Hypothalamus (tissue), 51 donors: ENCODE measurements at places on chromosomes 6 and 20.

DNA sequence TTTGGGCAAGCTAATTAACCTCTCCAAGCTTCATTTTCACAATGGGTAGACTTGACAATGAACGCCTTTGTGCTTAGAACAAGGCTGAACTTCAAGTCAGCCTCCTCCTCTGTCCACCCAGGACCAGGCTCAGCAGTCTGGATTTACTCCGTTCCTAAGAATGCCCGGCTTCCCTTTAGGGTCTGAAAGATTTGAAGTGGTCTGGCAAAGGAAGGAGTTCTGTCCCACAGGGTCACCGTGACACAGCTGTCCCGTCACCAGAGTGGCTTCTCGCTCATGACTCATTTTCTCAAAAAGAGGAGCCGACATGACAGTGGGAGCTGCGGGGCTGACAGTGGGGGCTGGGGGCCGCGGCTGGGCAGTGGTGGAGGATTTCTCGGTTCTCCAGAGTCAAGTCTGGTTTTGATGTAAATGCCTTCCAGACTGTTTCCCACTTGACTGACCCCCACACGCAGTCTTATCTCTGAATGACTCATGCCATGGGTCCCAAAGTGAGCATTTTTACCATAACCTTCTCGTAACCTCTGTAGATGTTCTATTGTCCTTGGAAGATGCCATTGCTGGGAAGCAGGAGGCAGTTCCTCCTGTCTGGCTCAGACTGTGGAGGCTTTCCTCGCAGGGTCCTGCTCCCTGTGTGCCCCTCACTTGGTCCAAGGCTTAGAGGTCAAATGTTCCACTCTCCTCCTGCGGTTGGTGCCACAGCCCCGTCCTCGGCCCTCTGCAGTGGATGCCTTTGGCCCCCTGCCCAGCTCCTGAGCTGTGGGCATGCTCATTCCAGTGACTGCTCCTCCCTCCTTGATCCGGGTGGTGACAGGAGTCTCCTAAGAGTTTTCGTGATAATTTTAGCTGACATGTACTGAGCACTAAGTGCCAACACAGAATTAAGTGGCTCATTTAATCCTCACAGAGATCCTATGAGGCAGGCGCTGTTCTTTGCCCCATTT, 253.1 kb downstream of the FNDC1 start:
- DNase-seq, result no peak

GRCh38 chr20:60057866-60058807, 99.9 kb downstream of the CDH26 start:
- DNase-seq, result peak; percentile 23

DNA sequence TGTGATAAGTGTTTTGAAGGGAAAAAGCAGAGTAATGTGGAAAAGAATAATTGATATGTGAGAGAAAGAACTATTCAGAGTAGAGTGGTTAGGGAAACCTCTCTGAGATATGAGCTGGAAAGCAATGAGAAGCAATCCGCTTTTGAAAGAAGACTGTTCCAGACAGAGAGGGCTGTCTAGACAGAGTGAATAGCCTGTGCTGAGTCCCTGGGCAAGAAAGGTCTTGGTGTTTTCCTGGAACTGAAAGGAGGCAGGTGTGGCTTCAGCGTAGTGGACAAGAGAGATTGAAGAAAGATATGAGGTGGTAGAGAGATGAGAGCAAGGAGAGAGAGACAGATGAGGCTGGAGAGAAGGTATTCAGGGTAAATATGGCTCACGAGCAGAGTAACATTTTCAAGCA, 190.8 kb downstream of the UBE3D start:
- no peak for DNase-seq

- no peak for DNase-seq
Measured at GRCh38 chr6:89888871-89889270, 5.4 kb upstream of the GJA10 start.

DNA sequence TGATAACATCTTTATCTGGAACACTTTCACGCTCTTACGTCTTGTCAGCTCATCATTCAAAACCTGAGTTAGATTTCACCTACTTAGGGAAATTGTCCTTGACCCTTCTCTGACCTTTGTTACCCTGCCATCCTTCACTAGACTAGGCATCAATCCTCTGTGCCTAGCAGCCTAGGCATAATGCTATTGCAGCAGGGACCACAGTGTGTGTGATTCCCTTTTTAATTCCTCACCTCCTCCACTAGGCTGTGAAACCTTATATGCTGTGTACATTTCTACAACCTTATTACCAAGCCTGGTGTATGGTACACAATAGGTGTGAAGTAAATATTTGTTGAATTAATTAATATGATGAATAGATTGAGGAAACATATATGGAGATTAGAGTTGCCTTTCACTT, 66.7 kb upstream of the DEFB112 start:
- no peak for DNase-seq

DNA sequence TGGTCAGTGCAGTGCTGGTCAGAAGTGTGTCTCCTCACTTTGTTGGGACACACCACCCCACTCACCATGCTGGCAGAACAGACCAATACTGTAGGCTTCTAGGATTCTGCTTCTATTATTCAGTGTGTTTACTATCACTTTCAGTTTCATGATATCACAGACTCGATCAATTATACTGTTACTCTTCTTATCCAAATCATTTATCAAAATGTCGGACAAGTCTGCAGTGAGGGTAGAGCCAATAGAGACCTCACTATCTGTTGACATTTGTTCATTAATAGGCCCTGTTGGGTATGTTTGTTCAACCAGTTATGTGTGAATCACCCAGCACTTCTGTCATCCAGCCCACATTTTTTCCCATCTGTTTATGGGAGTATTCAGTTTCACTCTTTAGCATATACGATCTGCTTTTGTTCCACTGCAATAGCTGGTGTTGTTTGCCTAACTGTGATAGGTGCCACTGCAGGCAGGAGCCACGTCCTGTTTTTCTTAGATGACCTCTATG, 140.1 kb downstream of the NRN1 start:
- no peak for DNase-seq

DNA sequence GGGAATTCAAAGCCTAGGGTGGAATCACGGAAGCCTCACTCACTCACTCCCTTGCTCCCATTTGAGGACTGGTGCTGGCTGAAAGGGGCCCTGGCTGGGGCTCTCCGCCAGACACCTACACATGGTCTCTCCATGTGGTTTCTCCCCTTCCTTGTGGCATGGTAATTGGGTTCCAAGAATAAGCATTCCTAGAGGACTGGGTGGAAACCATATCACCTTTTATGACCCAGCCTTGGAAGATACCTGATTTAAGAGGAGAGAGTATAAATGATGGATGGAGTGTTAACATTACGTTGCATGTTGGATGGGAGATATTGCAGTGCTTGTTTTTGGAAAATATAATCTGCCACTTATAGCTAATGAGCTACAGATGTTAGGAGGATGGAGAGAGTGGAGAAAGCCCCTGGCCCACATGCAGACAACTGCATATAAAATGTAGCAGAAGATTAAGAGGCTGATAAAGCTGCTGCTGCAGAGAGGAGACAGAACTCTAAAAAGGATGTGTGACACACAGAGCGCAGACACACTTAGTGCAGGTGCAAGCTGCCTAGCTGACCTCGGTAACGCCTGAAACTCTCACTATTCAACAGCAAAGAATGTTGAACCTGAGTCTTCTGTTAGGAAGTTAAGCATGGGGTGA, 23.3 kb upstream of the CDKN1A start:
- DNase-seq, result no peak

DNA sequence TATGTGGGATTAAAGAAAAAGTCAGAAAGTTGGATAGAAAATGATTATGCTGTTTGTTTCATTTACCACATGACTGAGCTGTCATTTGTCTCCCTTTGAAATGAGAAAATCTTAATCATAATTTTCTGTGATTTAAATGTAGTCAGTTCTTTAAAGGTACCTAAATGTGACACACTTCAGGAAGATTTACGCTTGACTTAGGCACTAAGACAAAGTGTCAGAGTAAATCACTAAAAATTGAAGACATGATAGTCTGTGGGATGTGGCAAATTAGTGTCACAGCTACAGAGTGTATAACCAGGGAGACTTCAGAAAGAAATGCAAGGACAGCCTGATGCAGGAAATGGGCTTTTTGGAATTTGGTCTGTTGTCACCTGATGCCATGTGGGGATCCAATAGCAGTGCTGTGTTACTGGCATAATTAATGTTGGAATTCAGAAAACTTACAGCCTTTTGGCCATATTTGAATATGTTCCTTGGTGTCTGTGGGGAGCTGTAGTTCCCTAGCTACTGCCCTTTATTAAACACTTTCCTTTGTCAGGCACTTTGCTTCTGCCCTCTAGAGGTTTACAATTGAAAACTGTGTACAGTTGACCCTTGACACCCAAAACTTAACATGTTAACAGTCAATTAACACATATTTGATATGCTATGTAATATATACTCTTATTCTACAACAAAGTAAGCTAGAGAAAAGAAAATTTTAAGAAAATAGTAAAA, 493.8 kb downstream of the UTRN start:
- DNase-seq, result no peak

- DNase-seq, result peak; percentile 97
Measured at GRCh38 chr20:40689943-40690835, 1.2 kb upstream of the MAFB start.

DNA sequence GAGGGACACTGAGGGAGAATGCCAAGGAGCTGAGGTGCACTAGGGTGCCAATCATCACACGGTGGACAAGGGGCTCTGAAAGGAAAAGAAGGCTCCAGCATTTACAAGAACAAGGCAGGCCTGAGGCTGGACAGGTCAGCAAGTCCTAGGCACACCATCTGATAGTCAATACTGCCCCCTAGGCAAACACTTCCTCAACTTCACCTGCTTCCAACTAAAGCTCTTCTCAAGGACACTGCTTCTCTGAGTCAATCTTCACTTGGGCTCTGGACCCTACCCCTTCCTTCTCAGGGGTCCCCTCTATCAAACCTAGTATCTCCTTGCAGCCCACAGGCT, 37.7 kb upstream of the SLC4A11 start:
- DNase-seq, result peak; percentile 20

- no peak for DNase-seq
Measured at GRCh38 chr20:4581838-4582237, 139.9 kb upstream of the PRND start.

GRCh38 chr6:82878812-82879211, 186.8 kb downstream of the UBE3D start:
- DNase-seq, result no peak

DNA sequence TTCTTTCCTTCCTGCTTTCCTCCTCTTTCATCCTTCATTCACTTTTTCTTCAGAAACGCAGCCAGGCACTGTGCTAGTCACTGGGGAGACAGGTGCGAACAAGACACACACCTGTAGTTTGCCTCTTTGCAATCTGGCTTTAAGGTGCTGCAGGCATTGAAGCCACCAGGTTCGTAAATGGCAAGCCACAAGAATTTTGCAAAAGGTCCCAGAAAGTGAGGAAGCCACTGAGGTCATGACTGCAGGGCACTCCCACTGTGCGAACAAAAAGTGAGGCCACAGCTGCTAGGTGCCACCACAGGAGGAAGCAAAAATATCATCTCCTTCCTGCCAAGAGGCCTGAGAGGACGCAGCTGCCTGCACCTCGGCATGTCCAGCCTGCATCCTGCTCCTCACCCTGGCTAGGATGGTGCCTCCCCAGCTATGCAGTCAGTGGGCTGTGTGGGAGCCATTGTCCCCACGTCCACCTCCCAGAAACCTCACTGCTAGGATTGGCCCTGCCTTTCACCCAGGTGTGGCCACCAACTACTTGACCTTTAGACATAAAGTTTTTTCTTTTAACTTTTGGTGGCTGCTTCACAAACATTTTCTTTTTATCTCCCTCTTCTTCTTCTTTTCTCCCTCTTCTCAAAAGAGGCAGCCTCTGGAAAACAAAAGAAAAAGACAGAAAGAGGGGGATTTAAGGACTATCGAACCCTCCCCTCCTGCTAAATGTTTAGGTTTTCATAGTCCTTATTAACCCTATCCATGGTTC, 230.8 kb downstream of the BCAS1 start:
- DNase-seq, result no peak

GRCh38 chr20:8388141-8388540, 256.1 kb downstream of the PLCB1 start:
- no peak for DNase-seq

- no peak for DNase-seq
Measured at GRCh38 chr6:44056392-44057237, 70.6 kb downstream of the MRPL14 start.

GRCh38 chr6:125104425-125104824, 49.1 kb upstream of the TPD52L1 start:
- no peak for DNase-seq

DNA sequence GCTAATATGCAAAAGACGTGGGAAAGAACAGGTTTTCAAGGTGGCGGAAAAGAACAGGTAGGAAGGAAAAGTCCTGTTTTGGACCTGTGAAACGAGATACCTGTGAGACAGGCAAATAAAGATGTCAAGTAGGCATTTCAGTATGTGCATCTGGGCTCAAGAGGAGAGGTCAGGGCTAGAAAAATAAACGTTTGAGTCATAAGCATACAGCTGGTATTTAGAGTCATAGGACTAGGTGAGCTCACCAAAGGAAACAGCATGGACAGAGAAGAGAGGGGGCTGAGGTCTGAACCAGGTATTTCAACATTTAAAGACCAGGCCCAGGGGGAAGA, 14.9 kb downstream of the MTFR2 start:
- DNase-seq, result no peak

DNA sequence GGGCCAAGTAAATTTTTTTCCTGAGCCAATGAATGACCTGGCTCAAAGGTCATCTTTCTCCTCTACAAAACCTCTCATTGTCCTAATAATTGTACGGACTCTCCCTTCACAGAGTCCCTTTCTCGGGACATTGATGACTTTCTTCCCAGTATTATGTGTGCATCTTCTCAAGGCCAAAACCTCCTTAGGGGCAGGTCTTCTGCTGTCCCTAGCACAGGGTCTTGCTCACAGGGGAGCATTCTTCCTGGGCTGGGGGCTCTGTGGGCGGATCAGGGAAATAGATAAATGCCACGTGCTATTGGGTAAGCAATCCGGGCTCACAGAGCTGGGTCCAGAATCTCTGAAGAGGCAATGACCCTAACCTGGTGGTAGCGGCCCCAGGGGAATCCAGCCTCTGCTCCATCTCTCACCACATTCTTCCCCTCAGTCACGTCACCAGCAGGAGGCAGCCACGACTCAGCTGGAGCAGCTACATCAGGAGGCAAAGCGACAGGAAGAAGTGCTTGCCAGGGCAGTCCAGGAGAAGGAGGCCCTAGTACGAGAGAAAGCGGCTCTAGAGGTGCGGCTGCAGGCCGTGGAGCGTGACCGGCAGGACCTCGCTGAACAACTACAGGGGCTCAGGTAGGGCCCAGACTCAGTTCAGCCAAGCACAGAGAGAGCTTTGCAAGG, 23.5 kb downstream of the CEP250 start:
- no peak for DNase-seq

GRCh38 chr6:140897349-140897748, 1235.4 kb upstream of the GJE1 start:
- no peak for DNase-seq
